ENCODE measurements at places on chromosomes 13 and 19. TPM values are rescaled to one million over a fixed set of nuclear protein-coding genes. Genes with fewer than 3 reads are reported as not detected.

- no peak for DNase-seq
These were observed 74.2 kb upstream of the CSNK1A1L start for GRCh38 chr13:37179645-37180044.

- peak; percentile 97 for DNase-seq
These were observed 220.9 kb downstream of the FOXO1 start for GRCh38 chr13:40445557-40445990.

The NLRP7 gene
- 0.07 TPM for total RNA-seq

The ZIM2 gene
- not detected for total RNA-seq

DNA sequence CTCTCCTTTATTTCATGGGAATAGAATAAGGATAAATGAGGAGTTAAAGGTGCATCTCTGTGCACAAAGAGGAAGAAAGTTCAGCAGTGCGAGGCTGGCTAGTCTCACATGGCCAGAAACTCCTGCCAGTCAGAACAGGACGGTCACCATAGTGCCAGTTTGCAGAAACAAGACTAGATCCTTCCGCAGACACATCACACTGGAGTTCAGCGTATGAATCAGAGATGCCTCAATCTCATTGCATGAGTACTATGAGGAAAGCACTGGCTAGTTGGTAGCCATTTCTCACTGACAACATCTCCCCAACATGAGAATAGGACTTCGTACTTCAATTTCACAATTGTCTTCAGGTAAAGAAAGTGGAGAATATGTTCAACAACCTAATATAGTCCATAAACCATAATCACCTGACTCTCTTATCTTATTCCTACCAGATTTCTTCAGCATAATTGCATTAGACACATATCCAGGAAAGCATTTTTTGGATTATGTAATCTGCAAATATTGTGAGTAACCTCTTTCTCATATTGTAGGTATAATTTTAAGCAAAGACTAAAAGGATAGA, 34.9 kb downstream of the RXFP2 start:
- DNase-seq = no peak

DNA sequence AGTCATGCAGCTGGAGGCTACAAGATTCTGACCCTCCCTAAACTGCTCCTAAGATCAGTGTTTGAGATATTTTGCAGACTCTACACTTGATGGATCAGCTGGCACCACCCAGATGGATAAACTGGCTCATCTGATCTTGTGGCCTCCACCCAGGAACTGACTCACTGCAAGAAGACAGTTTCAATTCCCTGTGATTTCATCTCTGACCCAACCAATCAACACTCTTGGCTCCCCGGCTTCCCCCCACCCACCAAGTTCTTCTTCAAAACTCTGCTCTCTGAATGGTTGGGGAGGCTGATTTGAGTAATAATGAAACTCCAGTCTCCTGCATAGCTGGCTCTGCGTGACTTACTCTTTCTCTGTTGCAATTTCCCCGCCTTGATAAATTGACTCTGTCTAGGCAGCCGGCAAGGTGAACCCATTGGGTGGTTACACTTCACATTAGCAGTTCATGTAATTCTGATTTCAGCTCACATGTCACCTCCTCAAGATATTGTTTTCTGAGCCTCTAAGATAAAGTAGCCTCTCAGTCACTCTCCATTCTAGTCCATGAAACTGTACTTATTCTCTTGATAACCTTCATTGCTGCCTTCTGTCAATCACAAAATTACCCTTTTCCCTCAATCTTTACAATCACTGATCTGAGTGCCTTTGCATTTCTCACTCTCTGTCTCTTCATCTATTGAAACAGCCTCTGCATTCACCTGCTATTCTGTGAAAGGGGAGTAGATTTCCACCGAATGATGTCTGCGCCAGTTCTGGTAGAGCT, 9.9 kb upstream of the FPR3 start:
- peak; percentile 15 for DNase-seq

DNA sequence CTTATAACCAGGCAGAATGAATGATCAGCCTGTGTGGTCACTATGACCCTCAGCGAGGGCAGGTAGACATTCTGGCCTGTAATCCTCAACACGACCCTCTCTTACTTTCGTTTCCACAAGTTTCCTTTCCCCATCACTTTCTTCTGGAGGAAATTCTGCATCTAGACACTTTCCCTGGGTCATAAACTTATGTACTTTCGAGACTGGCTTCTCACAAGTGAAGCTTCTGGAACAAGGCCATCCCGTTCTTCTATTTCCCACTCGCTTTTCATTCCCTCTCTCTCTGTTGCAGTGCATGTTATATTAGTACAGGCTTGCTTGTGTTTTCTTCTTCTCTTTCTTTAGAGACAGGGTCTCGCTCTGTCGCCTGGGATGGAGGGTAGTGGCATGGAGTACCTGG, 23.1 kb upstream of the KL start:
- no peak for DNase-seq

All from B cell (primary cell).